Bronchial epithelial cell (primary cell): ENCODE measurements at places on chromosomes 12 and 14. TPM values are rescaled to one million over a fixed set of nuclear protein-coding genes. Genes with fewer than 3 reads are reported as not detected.

DNA sequence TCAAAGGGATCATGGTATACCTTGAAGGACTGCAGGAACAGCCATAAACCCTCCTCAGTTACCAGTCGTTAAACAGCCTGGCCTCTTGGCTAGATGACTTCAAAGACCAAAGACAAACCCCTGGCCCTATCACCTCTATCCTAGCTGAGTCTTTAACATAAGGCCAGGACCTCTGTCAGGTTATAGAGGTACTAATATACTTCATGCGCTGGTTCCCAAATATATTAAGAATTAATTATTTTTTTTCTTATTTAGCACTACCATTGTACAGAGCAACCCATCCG, 459.8 kb downstream of the RAD51B start:
- DNase-seq: no peak

- no peak for DNase-seq
These were observed 3.8 kb upstream of the B3GNT4 start for GRCh38 chr12:122199484-122200355.

DNA sequence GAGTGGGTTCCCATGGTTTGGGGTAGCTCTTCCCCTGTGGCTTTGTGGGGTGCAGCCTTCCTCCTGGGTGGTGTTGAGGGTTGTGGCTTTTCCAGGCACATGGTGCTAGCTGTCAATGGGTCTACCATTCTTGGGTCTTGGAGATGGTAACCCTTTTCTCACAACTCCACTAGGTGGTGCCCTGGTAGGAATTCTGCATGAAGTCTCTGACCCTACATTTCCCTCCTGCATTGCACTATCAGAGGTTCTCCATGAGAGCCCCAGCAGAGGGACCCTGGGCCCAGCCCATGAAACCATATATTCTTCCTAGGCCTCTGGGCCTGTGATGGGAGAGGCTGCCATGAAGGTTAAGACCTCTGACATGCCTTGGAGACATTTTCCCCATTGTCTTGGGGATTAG, 1093.3 kb downstream of the SLC16A7 start:
- DNase-seq: peak; percentile 18

SMCO2 gene
- total RNA-seq: 1.7 and 1.8 TPM in 2 replicates

DNA sequence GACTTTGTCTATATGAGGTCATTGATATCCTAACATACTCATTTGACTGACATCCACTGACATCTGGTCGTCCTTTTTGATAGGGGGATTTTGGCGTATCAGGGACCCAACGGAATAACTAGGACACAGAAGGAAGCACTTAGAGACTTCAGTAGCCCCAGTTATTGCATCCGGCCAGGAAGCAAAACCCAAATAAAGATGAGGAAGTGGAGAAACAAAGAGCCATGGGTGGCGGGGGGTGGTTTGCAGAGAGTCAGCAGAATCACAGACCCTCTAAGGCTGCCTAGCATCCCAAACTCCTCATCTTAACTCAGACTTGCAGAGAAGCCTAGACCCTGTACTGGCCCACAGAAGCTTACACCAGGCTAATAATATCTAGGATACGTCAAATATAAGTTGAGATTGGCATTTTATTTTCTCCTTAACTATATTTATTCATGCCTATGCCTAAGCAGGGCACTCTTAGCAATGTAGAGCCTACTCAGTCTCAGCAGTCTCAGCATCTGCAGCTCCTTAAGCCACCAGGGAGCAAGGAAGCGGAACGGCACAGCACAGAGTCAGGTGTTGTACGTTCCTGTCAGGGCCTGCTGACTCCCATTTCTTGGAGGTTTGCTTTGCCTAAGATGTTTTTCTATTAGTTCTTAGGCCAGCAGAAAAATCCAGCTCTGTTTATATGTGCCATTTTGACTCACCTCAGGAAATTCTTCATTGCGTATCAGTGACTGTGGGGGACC, 45.1 kb downstream of the KCNA1 start:
- DNase-seq: no peak

TBC1D30 gene
- 2.6 and 4.2 TPM in 2 replicates for total RNA-seq

DNA sequence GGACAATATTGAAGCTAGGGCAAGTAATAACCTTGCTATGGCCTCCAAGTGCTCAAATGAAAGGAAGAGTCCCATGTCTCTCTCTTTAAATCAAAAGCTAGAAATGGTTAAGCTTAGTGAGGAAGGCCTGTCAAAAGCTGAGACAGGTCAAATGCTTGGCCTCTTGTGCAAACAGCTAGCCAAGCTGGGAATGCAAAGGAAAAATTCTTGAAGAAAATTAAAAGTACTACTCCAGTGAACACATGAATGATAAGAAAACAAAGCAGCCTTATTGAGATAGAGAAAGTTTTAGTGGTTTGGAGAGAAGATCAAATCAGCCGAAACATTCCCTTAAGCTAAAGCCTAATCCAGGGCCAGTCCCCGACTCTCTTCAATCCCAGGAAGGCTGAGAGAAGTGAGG, 84.1 kb upstream of the PLEKHA5 start:
- no peak for DNase-seq

DNA sequence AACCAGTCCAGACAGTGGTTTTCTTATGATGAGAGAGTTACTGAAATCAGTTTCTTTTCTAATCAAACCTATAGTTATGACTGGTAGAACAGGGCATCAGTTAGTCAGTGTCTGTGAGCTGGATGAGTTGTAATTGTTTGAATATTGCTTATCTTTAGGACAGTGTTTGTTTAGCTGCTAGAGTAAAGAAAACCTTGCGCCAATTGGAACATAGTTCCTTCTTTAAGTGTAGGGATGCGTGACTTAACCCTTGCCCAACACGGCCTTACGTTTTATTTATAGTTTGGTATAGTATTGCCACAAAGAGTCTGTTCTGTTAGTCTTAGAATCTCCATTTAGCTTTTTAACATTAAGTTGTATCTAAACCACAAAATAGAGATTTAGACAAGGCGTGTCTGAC, 572.6 kb downstream of the SLC16A7 start:
- peak; percentile 72 for DNase-seq

DNA sequence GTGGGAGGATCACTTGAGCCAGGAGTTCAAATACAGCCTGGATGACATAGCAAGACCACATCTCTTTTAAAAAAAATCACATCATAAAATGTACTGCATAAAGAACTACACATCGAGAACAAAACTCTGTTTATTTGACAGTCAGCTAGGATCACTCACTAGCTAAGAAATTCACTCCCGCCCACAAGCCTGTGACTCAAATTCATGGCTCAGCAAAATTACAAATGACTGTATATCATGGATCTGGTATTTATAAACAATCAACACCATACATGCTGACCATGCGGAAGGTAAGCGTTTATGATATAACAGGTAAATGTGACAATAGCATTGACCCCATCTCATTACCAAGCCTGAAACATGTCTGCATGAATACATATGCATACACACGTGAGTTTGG, 206.5 kb downstream of the EFCAB11 start:
- DNase-seq: peak; percentile 64

- DNase-seq: no peak
These were observed 22.8 kb downstream of the EXOC5 start for GRCh38 chr14:57245941-57246340.

- DNase-seq: no peak
These were observed 202.2 kb upstream of the DCN start for GRCh38 chr12:91384806-91385205.

ITPK1 gene
- total RNA-seq: 24.7 and 39.8 TPM in 2 replicates

- no peak for DNase-seq
These were observed 65.3 kb downstream of the DPF3 start for GRCh38 chr14:72828604-72829003.

- no peak for DNase-seq
These were observed 4.7 kb downstream of the DYNLL1 start for GRCh38 chr12:120500581-120500980.

DNA sequence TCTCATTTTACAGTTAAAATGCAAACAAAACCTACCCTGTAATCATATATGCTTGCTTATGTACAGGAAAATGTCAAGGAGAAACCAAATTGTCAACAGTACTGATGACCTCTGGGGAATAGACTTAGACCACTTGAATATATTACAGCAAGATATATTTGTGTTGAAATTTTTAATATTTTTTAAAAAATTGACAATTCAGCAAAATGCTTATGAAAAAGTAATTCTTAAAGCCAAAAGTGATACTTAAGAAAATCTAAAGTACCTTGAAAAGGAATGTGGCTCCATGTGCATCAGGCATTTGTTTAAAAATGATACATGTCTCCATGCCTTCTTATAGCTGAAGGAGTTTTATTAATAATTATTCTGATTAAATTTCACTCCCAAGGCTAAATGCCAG, 49.2 kb downstream of the PTPN21 start:
- no peak for DNase-seq

GRCh38 chr12:116950628-116951325, 40.0 kb downstream of the FBXW8 start:
- DNase-seq: no peak

ZNF839 gene
- total RNA-seq: 8.2 and 9.7 TPM in 2 replicates

DNA sequence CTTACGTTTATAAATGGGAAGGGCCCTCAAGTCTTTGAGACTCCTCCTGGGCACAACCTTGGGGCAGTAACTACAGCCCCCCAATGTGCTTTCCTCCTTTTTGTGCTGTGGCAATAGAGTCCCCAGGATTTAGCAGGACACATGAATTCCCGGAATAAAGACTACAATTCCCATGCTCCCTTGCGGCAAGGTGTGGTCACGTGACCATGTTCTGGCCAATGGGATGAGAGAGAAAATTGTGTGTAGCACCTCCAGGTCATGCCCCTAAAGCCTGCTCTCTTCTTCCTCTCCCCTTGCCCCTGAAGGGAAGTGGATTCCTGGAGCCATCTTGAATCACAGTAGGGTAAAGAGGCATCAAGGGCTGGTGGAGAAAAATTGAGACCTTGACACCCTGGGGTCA, 295.1 kb upstream of the SFSWAP start:
- DNase-seq: no peak

- DNase-seq: no peak
These were observed 489 bp upstream of the EML5 start for GRCh38 chr14:88793259-88793625.

BHLHE41 gene
- total RNA-seq: 2.1 TPM in 1 of 2 replicates, not detected in the other

CLEC6A gene
- under 0.01 TPM in 1 of 2 replicates, not detected in the other for total RNA-seq

HOXC12 gene
- total RNA-seq: not detected in 2 replicates

POTEG gene
- not detected in 2 replicates for total RNA-seq

- DNase-seq: no peak
These were observed 19.2 kb downstream of the TBX3 start for GRCh38 chr12:114664651-114665320.

BICDL1 gene
- 10.8 and 30.7 TPM in 2 replicates for total RNA-seq

TESPA1 gene
- not detected in 2 replicates for total RNA-seq
